ENCODE measurements at places on chromosomes 16 and 17.

GRCh38 chr17:12567077-12568053 lies 98.3 kb upstream of the MYOCD start:
- no peak for DNase-seq

- no peak for DNase-seq
These were observed 10.9 kb downstream of the KIFC3 start for GRCh38 chr16:57791195-57791892.

DNA sequence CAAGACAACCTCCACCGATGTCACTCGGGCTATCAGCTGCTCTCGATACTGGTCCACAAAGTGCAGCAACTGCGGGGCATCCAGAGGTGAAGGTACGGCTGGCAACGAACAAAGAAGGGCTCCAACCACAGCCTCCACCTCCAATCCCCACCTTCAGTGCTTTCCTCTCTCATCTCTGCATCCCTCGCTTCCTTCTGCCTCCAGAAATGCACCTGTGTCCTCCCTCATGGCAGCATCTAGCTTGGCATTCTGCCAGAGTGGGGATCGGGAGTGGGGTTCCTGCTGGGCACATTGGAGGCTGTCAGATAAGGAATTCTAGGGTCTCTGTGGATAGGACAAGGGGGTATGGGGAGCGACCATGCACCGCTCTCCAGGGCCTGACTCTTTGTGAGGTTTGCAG lies 28.6 kb downstream of the MIS12 start:
- DNase-seq: no peak

DNA sequence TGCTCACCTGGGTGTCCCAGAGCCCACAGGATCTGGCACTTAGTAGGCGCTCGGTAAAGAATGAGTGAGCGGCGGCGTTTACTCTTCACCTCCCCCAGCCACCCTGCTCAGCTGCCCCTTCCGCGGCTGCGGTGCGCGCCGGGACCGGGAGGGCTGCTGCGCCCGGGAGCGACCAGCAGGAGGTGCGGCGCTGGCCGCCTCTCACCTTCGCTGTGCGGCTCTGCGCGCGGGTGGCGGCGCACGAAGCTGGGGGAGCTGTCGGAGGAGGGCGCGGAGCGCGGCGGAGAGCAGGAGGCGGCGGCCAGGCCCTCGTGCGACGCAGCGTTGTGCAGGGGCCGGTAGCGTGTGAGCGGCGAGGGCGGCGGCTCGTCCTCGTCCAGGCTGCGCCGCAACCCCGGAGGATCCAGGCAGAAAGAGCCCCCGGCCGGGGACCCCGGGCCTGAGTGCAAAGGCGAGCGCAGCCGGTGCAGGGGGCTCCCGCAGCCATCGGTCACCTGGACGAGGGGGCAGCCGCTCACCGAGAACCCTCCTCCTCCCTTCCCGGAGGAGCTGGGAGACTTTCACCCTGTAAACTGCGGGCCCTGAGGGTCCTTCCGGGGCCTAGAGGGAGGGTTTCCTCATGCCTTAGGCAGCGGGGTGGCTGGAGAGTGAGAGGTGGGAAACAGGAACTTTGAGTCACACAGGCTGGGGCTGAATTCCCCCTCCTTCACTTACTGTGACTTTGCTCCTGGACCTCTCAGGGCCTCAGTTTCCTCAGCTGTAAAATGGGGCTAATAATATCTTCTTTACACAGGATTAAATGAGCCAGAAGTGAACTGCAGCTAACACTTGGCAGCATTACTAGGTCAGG lies 12.5 kb downstream of the SAMD14 start:
- peak; percentile 63 for DNase-seq

- DNase-seq: no peak
These were observed 15.4 kb downstream of the USP6 start for GRCh38 chr17:5131146-5131715.

GRCh38 chr16:66996324-66996982 lies 8.1 kb downstream of the CES4A start:
- DNase-seq: no peak

DNA sequence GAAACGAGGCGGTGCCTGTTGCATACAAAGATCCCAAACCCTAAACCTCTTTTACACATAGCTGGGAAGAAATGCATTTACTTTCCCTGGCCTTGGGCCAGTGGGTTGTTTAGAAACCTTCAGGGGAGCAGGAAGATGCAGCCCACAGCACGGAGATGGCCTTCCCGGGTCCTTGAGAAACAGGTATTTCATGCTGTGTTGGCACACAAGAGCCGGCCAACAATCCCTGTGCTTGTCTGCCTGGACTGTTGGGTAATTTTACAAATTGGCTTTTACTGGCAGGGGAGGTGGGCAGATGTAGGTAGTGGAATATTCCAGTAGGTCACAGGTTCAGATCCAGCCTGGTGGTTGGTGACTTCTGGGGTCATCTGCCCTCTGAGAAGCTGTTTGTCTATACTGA lies 148.0 kb downstream of the FOXL1 start:
- no peak for DNase-seq

- DNase-seq: peak; percentile 88
These were observed 414.6 kb downstream of the SLC39A11 start for GRCh38 chr17:72677714-72678390.
